ENCODE measurements at places on chromosomes 4 and X.

- H3K4me3 ChIP-seq: no peak overlapping the region
- H3K4me1 ChIP-seq: no peaks in the 10 kb centered on the region
- H3K27me3 ChIP-seq: no peaks in the 10 kb centered on the region
- H3K36me3 ChIP-seq: no peaks in the 10 kb centered on the region
Measured at GRCh38 chr4:148795156-148795864, 353.1 kb upstream of the NR3C2 start.

- H3K27ac ChIP-seq: peak overlapping the region; percentile 40
- H3K36me3 ChIP-seq: peaks cover 3% of the 10 kb centered on the region
- no peak overlapping the region for H3K4me3 ChIP-seq
- no peaks in the 10 kb centered on the region for H3K27me3 ChIP-seq
- no peak for DNase-seq
Measured at GRCh38 chr4:16031546-16032395, 52.1 kb downstream of the PROM1 start.

DNA sequence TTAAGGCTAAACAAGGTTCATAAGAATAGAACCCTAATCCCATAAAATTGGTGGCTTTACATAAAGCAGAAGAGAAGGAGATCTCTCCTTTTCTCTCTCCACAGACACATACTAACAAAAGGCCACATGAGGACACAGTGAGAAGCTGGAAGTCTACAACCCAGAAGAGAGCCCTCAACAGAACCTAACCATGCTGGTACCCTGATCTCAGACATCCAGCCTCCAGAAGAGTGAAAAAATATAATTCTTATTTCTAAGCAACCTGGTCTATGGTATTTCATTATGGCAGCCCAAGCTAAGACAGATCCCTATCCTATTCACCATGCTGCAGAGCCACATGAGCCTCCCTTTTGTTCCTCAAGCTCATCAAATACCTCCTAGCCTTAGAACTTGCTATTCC lies 195.5 kb downstream of the ANTXR2 start:
- no peaks in the 10 kb centered on the region for H3K4me1 ChIP-seq
- no peak overlapping the region for H3K27ac ChIP-seq
- DNase-seq: no peak

- no peak for DNase-seq
- no peak overlapping the region for H3K4me3 ChIP-seq
- no peak overlapping the region for H3K27ac ChIP-seq
- peaks cover 16% of the 10 kb centered on the region for H3K4me1 ChIP-seq
Measured at GRCh38 chr4:7147661-7148310, 44.6 kb upstream of the SORCS2 start.

DNA sequence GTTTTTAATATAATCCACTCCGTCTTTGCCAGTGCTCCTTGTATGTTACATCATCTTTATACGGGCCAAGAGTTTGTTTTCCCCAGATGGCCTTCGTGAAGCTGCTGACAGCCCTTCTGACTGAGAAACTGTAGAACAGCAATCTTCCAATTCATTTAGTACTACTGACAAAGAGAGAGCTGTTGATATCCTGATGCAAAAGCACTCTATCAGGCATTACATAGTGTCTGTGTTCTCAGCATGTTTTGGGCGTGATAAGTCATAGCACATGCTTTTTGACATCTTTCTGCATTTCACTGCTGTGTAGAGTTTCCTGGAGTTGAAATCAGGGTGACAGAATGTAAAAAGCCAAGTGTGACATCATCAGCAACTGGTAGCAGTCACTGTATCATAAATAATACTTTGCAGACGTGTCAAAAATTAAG lies 746.3 kb upstream of the FAM241A start:
- no peaks in the 10 kb centered on the region for H3K36me3 ChIP-seq
- H3K4me1 ChIP-seq: peaks cover 10% of the 10 kb centered on the region
- H3K27ac ChIP-seq: peak overlapping the region; percentile 75
- DNase-seq: peak; percentile 90

DNA sequence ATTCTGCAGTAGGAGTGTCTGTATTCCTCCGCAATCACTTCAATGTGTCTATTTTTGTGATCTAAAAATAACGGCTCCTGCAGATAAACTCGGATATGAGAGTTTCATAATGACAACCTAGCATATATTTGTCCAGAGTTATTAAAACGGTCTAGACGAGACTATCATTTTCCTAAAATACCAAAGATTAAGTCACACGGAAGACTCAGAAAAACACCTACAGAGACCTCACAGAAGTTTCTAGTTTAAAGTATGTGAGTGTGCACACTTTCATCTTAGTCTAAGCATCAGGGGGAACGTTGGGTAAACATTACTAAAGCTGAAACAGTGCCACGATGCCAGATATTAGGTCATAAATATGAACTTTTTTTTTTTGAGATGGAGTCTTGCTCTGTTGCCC lies 156.9 kb downstream of the AFAP1 start:
- H3K27ac ChIP-seq: no peak overlapping the region
- H3K4me3 ChIP-seq: no peak overlapping the region
- H3K36me3 ChIP-seq: peaks cover 65% of the 10 kb centered on the region
- no peaks in the 10 kb centered on the region for H3K27me3 ChIP-seq
- peaks cover 24% of the 10 kb centered on the region for H3K4me1 ChIP-seq
- DNase-seq: no peak

DNA sequence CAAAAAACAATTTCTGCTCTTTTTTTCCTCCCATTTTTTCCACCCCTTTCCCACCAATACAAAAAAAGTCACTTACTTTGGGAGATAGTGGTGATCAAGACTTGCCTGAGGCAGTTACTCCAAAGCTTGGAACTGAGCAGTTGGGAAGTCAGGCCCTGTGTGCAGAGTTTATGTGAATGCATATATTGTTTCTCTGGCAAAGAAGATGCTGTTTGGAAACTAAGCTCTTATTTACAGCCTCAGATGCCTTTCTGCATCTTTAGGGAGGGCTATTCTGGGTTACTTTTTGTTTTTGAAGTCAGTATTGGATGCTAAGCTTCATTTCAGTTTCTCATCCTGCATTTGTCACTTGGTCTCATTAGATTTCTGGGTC lies 136.3 kb downstream of the ZNF330 start:
- no peak overlapping the region for H3K27ac ChIP-seq
- peaks cover 2% of the 10 kb centered on the region for H3K4me1 ChIP-seq
- no peaks in the 10 kb centered on the region for H3K27me3 ChIP-seq
- H3K4me3 ChIP-seq: no peak overlapping the region
- H3K36me3 ChIP-seq: no peaks in the 10 kb centered on the region
- no peak for DNase-seq

GRCh38 chr4:20252656-20253282 lies 1.1 kb downstream of the SLIT2 start:
- peak overlapping the region; percentile 65 for H3K4me3 ChIP-seq
- H3K4me1 ChIP-seq: peaks cover 31% of the 10 kb centered on the region
- peaks cover 35% of the 10 kb centered on the region for H3K27me3 ChIP-seq
- no peaks in the 10 kb centered on the region for H3K36me3 ChIP-seq
